Lung (tissue), 17 donors: ENCODE measurements at places on chromosomes 11 and 22. TPM values are rescaled to one million over a fixed set of nuclear protein-coding genes. Genes with fewer than 3 reads are reported as not detected.

CARNS1 gene
- total RNA-seq, result 1.7 TPM

DNA sequence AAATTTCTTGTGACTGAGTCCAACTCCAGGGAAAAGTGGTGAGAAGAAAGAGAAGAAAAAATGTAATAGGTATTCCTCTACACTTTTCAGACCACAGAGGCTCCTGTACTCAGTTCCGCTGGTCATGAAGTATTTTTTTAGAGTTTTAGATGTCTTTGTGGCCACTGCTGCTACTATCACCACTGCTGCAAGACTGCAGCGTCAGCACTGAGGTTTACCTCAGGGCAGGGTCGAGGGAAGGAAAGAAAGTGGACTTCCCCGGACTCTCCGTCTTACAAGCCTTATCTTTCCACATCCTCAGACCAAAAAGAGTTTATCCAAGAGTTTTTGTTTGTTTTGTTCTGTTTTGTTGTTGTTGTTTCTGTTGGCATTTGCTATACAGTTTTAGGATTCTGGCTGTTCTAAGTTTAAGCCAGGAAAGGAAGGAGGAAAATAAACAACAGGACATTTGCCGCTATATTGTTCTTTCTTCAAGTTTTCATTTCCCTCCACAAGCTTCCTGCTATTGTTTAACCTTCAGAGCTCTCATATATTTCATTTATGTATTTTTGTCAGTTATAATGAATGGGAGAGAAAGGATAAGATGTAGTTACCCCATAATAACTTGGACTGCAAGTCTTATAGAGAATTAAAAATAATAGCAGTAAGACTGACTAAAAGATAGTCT is 919.3 kb downstream of the NTM start:
- H3K27ac ChIP-seq, result no peak overlapping the region
- peak; percentile 10 for DNase-seq
- no peaks in the 10 kb centered on the region for H3K36me3 ChIP-seq
- no peak overlapping the region for H3K4me3 ChIP-seq
- H3K4me1 ChIP-seq, result no peaks in the 10 kb centered on the region
- no peaks in the 10 kb centered on the region for H3K27me3 ChIP-seq

CHADL gene
- 3.8 TPM for total RNA-seq

DNA sequence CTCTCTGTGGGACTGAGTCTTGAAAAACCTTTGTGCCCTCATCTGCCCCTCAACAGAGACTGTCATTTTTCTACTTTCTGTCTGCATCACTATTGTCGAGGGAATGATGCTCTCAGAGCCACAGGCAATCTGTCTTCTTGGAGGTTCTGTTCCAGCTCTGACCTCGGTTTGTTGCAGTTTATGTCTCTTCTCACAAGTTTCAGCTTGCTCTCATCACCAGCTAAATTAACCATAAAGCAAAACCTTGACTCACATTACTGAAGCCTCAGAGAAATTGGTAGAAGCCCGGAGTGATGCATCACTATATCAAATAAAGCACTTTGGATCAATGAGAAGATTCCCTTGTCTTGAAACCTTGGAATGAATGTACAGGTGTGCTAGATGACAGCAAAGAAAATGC is 60.6 kb upstream of the BLID start:
- DNase-seq, result no peak
- no peak overlapping the region for H3K4me3 ChIP-seq
- no peak overlapping the region for H3K27ac ChIP-seq
- no peaks in the 10 kb centered on the region for H3K27me3 ChIP-seq
- H3K36me3 ChIP-seq, result no peaks in the 10 kb centered on the region
- peaks cover 2% of the 10 kb centered on the region for H3K4me1 ChIP-seq

KCNJ1 gene
- total RNA-seq, result 0.12 TPM

- peaks cover 6% of the 10 kb centered on the region for H3K4me1 ChIP-seq
- H3K4me3 ChIP-seq, result no peak overlapping the region
- H3K27me3 ChIP-seq, result peaks cover 15% of the 10 kb centered on the region
- peak; percentile 35 for DNase-seq
- H3K36me3 ChIP-seq, result no peaks in the 10 kb centered on the region
Observed at GRCh38 chr22:45884201-45885062, 92.5 kb downstream of the WNT7B start.

DNA sequence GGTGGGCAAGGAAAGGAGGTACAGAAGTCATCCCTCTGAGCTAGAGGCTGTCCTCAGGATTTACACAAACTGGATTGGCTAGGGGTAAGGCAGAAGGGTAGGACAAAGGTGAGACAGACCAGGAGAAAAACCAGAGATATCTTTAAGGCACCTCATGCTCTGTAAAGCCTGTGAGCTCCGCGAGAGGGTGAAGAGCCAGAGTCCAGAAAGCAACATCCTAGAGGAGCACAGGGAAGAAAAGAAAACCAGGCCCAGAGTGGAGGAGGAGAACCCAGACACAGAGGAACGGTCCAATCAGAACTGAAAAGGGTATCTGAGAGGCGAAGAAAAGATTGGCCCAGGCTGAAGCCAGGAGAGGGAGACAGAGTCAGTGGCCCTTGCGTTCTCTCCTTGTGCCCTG is 5.1 kb downstream of the SLC37A4 start:
- no peak overlapping the region for H3K27ac ChIP-seq
- no peak overlapping the region for H3K4me3 ChIP-seq
- H3K27me3 ChIP-seq, result no peaks in the 10 kb centered on the region
- peaks cover 10% of the 10 kb centered on the region for H3K36me3 ChIP-seq
- DNase-seq, result no peak

GRCh38 chr11:75475767-75476650 is 43.0 kb upstream of the KLHL35 start:
- H3K27ac ChIP-seq, result peak overlapping the region; percentile 76
- no peak for DNase-seq
- no peaks in the 10 kb centered on the region for H3K27me3 ChIP-seq
- H3K36me3 ChIP-seq, result no peaks in the 10 kb centered on the region
- H3K4me3 ChIP-seq, result no peak overlapping the region

DNA sequence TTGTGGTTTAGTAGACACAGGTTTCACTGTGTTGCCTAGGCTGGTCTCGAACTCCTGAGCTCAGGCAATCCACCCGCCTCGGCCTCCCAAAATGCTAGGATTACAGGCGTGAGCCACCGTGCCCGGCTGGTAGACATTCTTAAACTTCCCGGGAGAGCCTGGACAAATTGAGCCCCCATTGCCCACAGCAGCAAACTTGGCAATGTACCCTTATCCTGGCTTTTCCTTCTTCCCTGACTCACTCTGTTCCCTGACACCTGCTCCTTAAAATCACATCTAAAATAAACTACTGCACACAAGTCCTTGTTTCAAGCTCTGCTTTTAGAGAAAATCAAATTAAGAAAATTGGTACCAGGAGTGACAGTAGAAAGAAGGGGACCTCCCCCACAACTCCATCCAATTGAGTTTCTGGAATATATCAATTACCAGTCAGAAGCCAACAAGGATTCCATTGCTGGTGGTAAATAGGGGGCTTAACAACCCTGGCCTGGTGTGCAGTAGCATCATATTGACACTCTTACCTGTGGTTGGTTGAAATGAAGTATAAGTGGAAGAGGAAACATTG is 7.4 kb upstream of the MCHR1 start:
- H3K36me3 ChIP-seq, result no peaks in the 10 kb centered on the region
- peaks cover under 1% of the 10 kb centered on the region for H3K4me1 ChIP-seq
- no peaks in the 10 kb centered on the region for H3K27me3 ChIP-seq

KDM4E gene
- not detected for total RNA-seq

- peak overlapping the region; percentile 59 for H3K4me3 ChIP-seq
- H3K27ac ChIP-seq, result no peak overlapping the region
- peaks cover 22% of the 10 kb centered on the region for H3K4me1 ChIP-seq
- no peak for DNase-seq
Observed at GRCh38 chr11:19714022-19714386, 1.4 kb downstream of the NAV2 start.

ARRB1 gene
- total RNA-seq, result 64.4 TPM

DNA sequence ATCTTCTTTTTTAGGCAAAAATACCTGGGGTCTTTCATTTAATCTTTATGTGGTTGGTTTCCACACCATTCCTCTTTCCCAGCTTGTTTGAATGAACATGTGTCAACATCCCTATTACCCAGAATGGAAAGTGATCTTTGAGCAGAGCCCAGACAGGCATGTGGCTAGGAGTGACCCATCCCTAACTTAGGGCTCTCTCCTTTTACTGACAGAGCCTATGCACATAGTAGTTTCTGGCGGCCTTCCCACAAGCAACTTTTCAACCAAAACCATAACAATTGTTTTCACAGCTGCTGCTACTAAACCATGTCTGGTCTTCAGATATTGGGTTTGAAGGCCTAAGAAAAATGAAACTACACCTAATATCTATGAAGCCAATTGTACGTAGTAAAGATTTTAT is 107.5 kb downstream of the TENM4 start:
- H3K27me3 ChIP-seq, result no peaks in the 10 kb centered on the region
- no peak for DNase-seq
- no peak overlapping the region for H3K4me3 ChIP-seq
- no peaks in the 10 kb centered on the region for H3K36me3 ChIP-seq
- no peaks in the 10 kb centered on the region for H3K4me1 ChIP-seq

GRCh38 chr11:118889797-118890196 is 6.1 kb downstream of the CXCR5 start:
- H3K4me1 ChIP-seq, result peaks cover 9% of the 10 kb centered on the region
- H3K27ac ChIP-seq, result no peak overlapping the region
- H3K36me3 ChIP-seq, result no peaks in the 10 kb centered on the region
- no peak overlapping the region for H3K4me3 ChIP-seq

DNA sequence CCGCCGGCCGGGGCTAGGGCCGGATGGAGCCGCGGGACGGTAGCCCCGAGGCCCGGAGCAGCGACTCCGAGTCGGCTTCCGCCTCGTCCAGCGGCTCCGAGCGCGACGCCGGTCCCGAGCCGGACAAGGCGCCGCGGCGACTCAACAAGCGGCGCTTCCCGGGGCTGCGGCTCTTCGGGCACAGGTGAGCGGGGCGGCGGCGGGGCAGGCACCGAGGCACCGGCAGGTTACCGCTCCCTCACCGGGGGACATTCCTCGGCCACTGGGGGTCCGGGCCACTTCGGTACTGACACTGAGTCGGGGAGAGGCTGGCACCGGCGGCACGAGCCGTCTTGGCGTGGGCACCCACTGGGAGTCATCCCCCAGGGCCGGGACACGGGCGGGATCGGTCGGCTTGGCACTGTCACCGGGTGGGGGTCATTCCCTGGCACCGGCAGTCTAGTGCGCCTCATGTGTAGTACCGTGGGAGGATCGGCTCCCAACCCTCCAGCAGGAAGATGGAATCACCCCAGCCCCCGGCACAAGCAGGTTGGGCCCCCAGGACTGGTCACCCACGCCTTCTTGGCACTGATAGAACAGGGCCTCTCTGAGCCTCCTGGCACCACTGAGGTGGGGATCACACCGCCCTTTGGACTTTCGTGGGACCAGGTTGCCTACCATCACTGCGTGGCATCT is 511 bp downstream of the DGKZ start:
- H3K4me1 ChIP-seq, result peaks cover 3% of the 10 kb centered on the region
- DNase-seq, result no peak
- H3K36me3 ChIP-seq, result no peaks in the 10 kb centered on the region
- peaks cover 5% of the 10 kb centered on the region for H3K27me3 ChIP-seq

GRCh38 chr11:96110302-96110701 is 186.4 kb upstream of the MTMR2 start:
- H3K27me3 ChIP-seq, result no peaks in the 10 kb centered on the region
- H3K4me3 ChIP-seq, result no peak overlapping the region
- H3K27ac ChIP-seq, result no peak overlapping the region
- peaks cover 18% of the 10 kb centered on the region for H3K4me1 ChIP-seq
- no peak for DNase-seq

- no peaks in the 10 kb centered on the region for H3K36me3 ChIP-seq
- H3K27me3 ChIP-seq, result no peaks in the 10 kb centered on the region
- no peak for DNase-seq
- H3K27ac ChIP-seq, result no peak overlapping the region
- H3K4me1 ChIP-seq, result no peaks in the 10 kb centered on the region
Observed at GRCh38 chr11:5910540-5910939, 17.5 kb downstream of the OR52E5 start.

GRCh38 chr11:41010361-41011050 is 448.9 kb downstream of the LRRC4C start:
- no peaks in the 10 kb centered on the region for H3K36me3 ChIP-seq
- no peak for DNase-seq
- H3K27ac ChIP-seq, result no peak overlapping the region
- H3K4me1 ChIP-seq, result no peaks in the 10 kb centered on the region
- no peak overlapping the region for H3K4me3 ChIP-seq

GRCh38 chr11:133723056-133723455 is 122.3 kb downstream of the SPATA19 start:
- H3K27ac ChIP-seq, result no peak overlapping the region
- no peaks in the 10 kb centered on the region for H3K4me1 ChIP-seq
- peaks cover 10% of the 10 kb centered on the region for H3K27me3 ChIP-seq
- DNase-seq, result peak; percentile 67
- no peaks in the 10 kb centered on the region for H3K36me3 ChIP-seq

- no peaks in the 10 kb centered on the region for H3K27me3 ChIP-seq
- no peak overlapping the region for H3K4me3 ChIP-seq
- H3K4me1 ChIP-seq, result no peaks in the 10 kb centered on the region
- no peaks in the 10 kb centered on the region for H3K36me3 ChIP-seq
Observed at GRCh38 chr11:77205467-77206263, 77.6 kb downstream of the MYO7A start.

NEFH gene
- 0.61 TPM for total RNA-seq

- no peak overlapping the region for H3K27ac ChIP-seq
- no peak overlapping the region for H3K4me3 ChIP-seq
- no peaks in the 10 kb centered on the region for H3K27me3 ChIP-seq
- no peaks in the 10 kb centered on the region for H3K4me1 ChIP-seq
Observed at GRCh38 chr11:64572143-64572542, 18.9 kb upstream of the SLC22A12 start.

CFAP300 gene
- 21.3 TPM for total RNA-seq

- no peaks in the 10 kb centered on the region for H3K36me3 ChIP-seq
- peaks cover 25% of the 10 kb centered on the region for H3K4me1 ChIP-seq
- H3K4me3 ChIP-seq, result peak overlapping the region; percentile 30
- H3K27ac ChIP-seq, result peak overlapping the region; percentile 95
Observed at GRCh38 chr22:32800994-32801536, 440 bp upstream of the TIMP3 start.

DNA sequence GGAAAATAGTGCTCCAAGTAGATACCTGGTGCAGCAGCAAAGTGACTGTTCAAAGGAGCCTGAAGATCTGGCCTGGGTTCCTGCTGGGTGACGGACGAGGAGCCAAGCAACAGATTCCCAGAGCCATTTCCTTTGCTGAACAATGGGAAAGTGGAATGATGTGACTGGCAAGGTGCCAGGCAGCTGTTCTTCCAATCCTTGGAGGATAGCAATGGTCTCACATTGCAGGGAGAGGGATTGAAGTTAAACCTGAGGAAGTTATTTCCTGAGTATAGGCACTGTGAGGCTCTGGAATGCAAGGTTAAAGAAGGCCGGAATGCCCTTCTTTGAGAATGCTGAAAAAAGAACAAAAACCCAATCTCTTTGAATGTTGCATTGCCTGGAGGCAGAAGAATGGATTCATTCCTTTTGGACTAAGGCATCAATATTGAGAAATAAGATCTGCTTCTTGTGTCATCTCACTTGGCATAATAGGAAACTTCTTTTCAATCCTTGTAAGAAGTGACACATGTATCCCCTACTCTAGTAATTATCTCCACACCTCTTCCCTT is 223.8 kb downstream of the BLID start:
- H3K4me3 ChIP-seq, result no peak overlapping the region
- H3K4me1 ChIP-seq, result no peaks in the 10 kb centered on the region
- H3K27me3 ChIP-seq, result no peaks in the 10 kb centered on the region
- H3K36me3 ChIP-seq, result no peaks in the 10 kb centered on the region
- H3K27ac ChIP-seq, result peak overlapping the region; percentile 38

GRCh38 chr11:108135845-108136544 is 14.6 kb downstream of the ACAT1 start:
- no peak for DNase-seq
- H3K4me3 ChIP-seq, result no peak overlapping the region
- H3K27ac ChIP-seq, result no peak overlapping the region
- no peaks in the 10 kb centered on the region for H3K4me1 ChIP-seq

- H3K4me1 ChIP-seq, result no peaks in the 10 kb centered on the region
- no peak for DNase-seq
- H3K36me3 ChIP-seq, result no peaks in the 10 kb centered on the region
- H3K4me3 ChIP-seq, result no peak overlapping the region
Observed at GRCh38 chr11:93498161-93498560, 45.0 kb downstream of the SMCO4 start.
